MCF 10A (cell line): ENCODE measurements at places on chromosomes 13 and 19. TPM values are rescaled to one million over a fixed set of nuclear protein-coding genes. Genes with fewer than 3 reads are reported as not detected.

The ZNF419 gene
- 18.4 and 19.6 TPM in 2 replicates for total RNA-seq

The FLT1 gene
- total RNA-seq: not detected in 2 replicates

DNA sequence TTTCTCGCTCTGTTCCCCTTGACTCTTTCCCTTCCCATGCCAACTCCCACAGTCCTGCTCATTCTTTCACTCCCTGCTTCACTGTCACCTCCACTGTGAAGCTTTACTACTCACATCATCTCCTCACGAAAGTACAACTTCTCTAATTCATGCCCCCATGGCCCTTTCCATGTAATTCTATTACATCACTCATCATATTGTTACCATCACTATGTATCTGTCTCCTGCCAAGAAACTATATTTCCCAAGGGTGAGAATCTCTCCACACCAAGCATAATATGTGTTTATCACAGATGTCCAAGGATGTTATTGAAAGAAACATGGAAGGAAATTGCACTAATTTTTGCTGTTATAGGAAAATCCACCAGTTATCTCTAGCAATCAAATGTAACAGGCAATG lies 37.2 kb upstream of the LRCH1 start:
- H3K27ac ChIP-seq: no peak overlapping the region
- no peak for DNase-seq
- no peaks in the 10 kb centered on the region for H3K36me3 ChIP-seq
- H3K4me1 ChIP-seq: no peaks in the 10 kb centered on the region
- H3K4me3 ChIP-seq: no peak overlapping the region

DNA sequence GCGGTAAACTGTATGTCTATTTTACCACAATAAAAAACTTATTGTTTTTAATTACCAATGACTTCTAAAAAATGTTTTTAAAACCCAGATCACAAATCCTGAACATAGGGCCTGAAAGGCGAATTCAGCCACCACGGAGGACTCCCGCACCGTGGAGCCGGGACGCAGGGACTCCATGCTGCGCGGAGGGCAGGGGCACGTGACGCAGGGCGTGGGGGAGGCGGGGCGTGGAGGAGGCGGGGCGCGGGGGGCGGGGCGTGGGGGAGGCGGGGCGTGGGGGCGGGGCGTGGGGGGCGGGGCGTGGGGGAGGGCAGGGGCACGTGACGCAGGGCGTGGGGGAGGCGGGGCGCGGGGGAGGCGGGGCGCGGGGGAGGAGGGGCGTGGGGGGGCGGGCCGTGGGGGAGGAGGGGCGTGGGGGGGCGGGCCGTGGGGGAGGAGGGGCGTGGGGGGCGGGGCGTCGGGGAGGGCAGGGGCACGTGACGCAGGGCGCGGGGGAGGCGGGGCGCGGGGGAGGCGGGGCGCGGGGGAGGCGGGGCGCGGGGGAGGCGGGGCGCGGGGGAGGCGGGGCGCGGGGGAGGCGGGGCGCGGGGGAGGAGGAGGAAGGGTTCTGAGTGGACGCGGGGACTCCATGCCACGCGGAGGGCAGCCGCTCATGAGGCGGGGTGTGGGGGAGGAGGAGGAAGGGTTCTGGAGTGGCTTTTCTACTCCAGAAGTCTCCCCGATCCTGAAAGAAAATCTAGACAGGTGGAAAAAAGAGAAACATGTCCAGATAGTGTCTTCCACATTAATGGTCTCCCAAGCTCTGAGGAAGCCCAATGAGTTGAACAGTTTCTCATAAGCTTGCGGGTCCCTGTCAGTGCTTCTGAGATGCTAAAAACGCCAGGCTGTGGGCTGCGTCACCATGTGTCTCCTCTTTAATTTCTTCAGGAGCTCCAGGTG lies 4.4 kb upstream of the PROZ start:
- DNase-seq: peak; percentile 61
- peak overlapping the region; percentile 73 for H3K27ac ChIP-seq
- no peaks in the 10 kb centered on the region for H3K27me3 ChIP-seq
- no peaks in the 10 kb centered on the region for H3K36me3 ChIP-seq
- H3K4me1 ChIP-seq: peaks cover 9% of the 10 kb centered on the region

DNA sequence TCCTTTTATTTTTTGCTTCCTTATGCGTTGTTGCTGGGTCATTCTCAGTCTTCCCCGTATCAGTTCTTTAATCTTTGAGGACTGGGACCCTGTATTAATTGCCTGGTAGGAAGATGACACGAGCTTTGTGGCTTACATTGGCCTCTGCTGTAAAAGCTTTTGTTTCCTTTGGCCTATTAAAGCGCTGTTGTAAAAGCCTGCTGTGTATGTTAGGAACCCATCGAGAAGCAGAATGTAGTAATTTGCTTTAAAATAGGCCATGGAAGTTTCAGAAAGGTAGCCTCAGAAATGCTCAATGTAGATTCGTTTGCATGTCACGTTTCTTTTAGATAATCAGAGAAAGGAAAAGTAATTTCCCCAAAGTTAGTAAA lies 257.5 kb upstream of the STARD13 start:
- H3K36me3 ChIP-seq: no peaks in the 10 kb centered on the region
- H3K4me3 ChIP-seq: peak overlapping the region; percentile 87
- H3K27me3 ChIP-seq: no peaks in the 10 kb centered on the region

DNA sequence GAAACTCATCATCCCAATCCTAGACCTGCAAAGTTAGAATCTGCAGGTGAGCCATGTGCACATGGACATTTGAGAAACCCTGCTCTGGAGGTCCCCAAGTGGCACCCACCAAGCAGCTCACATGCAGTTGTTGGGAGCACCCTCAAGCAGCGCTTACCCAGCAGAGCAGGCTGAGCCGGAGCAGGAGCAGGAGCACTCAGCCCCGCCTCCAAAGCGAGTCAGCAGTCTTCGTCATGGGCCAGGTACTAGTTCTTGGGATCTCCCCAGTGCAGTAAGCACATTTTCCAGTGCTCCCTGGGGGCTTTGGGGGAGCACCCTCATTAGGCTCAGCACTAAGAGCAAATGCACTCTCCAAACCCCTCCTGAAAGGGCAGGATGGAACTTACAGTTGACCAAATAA lies 572.7 kb downstream of the IRS2 start:
- peaks cover 12% of the 10 kb centered on the region for H3K4me1 ChIP-seq
- H3K4me3 ChIP-seq: no peak overlapping the region

- DNase-seq: peak; percentile 3
- no peak overlapping the region for H3K4me3 ChIP-seq
- H3K27me3 ChIP-seq: no peaks in the 10 kb centered on the region
- H3K36me3 ChIP-seq: no peaks in the 10 kb centered on the region
- peaks cover 6% of the 10 kb centered on the region for H3K4me1 ChIP-seq
Observed at GRCh38 chr13:60075850-60076249, 87.9 kb downstream of the DIAPH3 start.

GRCh38 chr19:13611596-13611995 lies 105.3 kb upstream of the CACNA1A start:
- H3K27ac ChIP-seq: no peak overlapping the region
- no peak for DNase-seq
- H3K36me3 ChIP-seq: peaks cover 5% of the 10 kb centered on the region
- H3K27me3 ChIP-seq: no peaks in the 10 kb centered on the region

DNA sequence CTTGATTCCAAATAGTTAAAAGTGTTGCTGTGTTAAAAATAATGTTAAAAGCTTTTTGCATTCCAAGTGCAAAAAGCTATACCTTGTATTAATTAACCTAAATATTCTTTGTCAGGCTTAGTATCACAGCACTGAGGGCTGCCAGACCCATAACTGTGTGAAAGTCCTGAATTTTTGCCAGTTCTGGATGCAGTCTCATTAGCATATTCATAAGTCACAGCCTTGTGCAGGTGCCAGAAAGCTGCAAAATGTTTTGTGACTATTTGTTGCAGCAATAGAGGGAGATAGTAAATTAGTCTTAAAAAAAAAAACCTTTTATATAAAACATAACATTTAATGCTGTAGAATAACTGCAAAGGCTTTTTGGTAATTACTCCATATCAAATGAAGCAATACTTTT lies 56.6 kb downstream of the SLITRK1 start:
- no peaks in the 10 kb centered on the region for H3K36me3 ChIP-seq
- no peak overlapping the region for H3K4me3 ChIP-seq
- no peaks in the 10 kb centered on the region for H3K27me3 ChIP-seq
- H3K27ac ChIP-seq: no peak overlapping the region
- no peak for DNase-seq
- H3K4me1 ChIP-seq: peaks cover 6% of the 10 kb centered on the region

GRCh38 chr19:46487802-46488445 lies 7.7 kb downstream of the PNMA8B start:
- H3K36me3 ChIP-seq: no peaks in the 10 kb centered on the region
- H3K4me1 ChIP-seq: no peaks in the 10 kb centered on the region
- DNase-seq: peak; percentile 74
- H3K27ac ChIP-seq: no peak overlapping the region
- H3K4me3 ChIP-seq: no peak overlapping the region
- peaks cover 14% of the 10 kb centered on the region for H3K27me3 ChIP-seq

DNA sequence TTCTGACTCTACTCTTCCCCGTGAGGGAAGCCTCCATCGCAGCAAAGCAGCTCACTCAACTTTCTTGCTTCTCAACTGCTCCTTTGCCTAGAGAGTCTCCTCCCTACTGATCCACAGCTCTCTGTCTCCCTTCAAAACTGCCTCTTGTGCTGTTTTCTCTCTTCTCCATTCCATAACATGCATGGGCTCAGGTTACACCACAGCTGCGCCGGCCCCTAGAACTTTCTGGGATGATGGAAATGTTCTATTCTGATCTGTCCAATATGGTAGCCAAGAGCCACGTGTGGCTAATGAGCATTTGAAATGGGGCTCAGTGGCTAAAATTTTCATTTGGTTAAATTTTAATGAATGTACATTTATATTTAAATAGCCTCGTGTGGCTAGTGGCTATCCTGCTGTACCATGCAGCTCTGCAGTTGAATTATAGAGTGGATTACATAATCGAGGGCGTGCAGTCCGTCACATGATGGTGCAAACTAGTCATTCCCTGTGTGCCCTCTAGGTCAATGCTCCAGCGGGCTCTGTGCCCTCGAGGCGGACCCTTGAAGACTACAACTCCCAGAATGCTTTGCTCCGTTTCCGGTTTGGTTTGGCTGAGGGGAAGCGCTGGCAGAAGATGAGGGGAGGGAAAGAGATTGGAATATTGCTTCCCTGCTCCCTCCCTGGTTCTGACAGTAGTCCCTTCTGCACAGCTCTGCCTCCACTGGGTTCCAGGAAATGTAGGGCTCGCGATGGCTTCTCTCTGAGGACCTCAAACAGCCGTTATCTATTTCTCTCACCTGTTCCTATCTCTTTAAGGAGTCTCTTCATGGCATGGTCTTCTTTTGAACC lies 109.8 kb downstream of the CACNA1A start:
- no peak overlapping the region for H3K4me3 ChIP-seq
- peaks cover 21% of the 10 kb centered on the region for H3K27me3 ChIP-seq
- H3K36me3 ChIP-seq: peaks cover 2% of the 10 kb centered on the region
- peak; percentile 84 for DNase-seq

DNA sequence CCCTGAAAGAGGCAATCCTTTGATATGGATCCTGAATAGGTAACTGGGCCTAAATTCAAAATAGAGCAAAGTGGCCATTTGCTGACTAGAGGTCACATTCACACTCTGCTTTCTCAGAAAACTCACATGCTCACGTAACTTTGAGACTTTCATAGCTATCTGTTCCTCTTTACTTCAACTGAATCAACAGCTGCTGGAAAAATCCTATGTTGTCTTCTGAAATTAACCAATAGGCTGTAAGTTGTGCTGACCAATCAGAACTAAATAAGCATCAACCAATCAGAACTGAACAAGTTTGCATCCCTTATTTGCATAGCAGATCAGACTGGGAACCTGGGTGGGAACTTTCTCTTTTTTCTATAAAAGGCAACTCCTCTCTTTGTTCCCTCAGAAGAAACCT lies 24.0 kb upstream of the TBC1D4 start:
- H3K27ac ChIP-seq: no peak overlapping the region
- H3K4me1 ChIP-seq: no peaks in the 10 kb centered on the region
- no peaks in the 10 kb centered on the region for H3K36me3 ChIP-seq

- no peak for DNase-seq
- H3K4me1 ChIP-seq: no peaks in the 10 kb centered on the region
- peaks cover 89% of the 10 kb centered on the region for H3K36me3 ChIP-seq
- no peak overlapping the region for H3K4me3 ChIP-seq
Observed at GRCh38 chr19:47081095-47081494, 32.5 kb downstream of the ZC3H4 start.

DNA sequence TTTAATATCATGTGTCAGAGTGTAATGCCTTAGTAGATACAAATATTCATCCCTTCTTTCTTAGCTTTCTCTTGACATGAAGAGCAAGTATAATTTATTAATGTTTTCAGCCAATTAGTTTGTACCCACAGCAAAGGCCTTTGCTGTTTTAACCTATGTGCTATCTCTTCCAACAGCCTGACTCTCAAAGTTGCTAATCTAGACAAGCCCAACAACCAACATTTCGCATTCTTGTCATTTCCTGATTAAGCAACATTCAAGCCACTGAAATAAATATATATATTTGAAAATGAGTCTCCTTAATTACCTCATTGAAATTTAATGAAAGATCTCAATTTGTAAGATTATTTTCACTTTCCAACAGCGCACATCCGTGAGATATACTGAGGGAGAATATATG lies 18.5 kb downstream of the EPSTI1 start:
- no peaks in the 10 kb centered on the region for H3K27me3 ChIP-seq
- no peak for DNase-seq
- H3K27ac ChIP-seq: no peak overlapping the region
- H3K4me3 ChIP-seq: no peak overlapping the region
- peaks cover 36% of the 10 kb centered on the region for H3K4me1 ChIP-seq
- H3K36me3 ChIP-seq: no peaks in the 10 kb centered on the region

DNA sequence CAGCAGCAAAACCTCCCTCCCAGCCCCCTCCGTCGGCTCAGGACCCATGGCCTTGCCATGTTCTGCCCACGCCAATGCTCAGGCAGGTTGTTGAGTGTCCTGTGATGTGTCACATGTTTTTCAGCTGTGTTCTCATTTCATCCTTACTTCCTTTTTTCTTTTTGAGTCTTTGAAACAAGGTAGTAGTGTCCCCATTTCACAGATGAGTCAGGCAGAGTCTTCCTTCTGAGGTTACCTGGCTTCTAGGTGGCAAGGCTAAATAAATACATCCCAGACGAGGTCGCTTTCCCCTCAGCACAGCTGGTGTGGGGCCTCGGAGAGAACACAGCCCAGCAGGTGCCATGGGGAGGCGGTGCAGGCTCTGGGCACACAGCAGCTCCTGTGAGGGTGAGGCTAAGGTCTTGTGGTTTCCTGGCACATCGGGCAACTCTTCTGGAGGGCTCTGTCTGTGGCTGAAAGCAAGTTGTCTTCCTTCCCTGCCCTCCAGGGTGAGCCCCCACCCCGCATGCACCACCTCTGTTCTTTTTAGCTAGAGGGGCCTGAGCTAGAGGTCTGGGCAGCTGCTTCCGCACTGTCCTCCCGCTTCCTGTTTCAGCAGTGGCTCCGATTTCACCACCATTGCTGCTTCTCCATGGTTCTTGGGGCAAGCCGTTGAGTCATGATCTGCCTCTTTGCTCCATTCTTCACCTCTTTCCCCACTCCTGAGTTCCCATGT lies 15.1 kb downstream of the PRAM1 start:
- no peak overlapping the region for H3K27ac ChIP-seq
- no peak for DNase-seq
- peaks cover 85% of the 10 kb centered on the region for H3K36me3 ChIP-seq
- H3K27me3 ChIP-seq: no peaks in the 10 kb centered on the region

GRCh38 chr13:26957182-26957581 lies 196.6 kb upstream of the GPR12 start:
- peaks cover 38% of the 10 kb centered on the region for H3K27me3 ChIP-seq
- peaks cover 6% of the 10 kb centered on the region for H3K36me3 ChIP-seq
- H3K4me3 ChIP-seq: no peak overlapping the region
- no peak overlapping the region for H3K27ac ChIP-seq
- DNase-seq: no peak
- no peaks in the 10 kb centered on the region for H3K4me1 ChIP-seq
